ENCODE measurements at places on chromosomes 6 and 20.
A peak's percentile ranks its signal among the peaks of the same experiment; 100 is the strongest.

DNA sequence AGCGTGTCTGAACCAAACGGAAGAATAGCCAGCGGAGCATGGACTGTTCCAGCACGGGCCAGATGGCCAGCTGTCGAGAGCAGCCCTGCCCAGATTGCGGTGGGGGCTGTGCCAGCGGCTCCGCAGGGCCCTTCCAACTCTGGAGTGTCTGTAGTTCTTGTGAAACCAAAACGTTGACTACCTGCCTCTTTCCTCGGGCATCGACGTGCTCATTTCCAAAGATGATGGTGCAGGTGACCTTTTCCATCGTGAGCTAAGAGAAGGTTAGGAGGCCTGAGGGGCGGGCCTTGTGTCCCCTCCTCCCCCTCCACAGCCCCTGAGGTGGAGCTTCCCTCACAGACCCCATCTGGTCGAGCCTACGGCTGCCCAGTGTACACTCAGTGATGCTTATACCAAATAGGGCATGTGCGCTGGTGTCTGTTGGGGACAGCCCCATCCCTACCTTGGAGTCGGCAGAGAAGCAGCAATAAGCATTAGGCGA lies 12.9 kb upstream of the C20orf144 start:
- DNase-seq: no peak

- no peak for DNase-seq
Measured at GRCh38 chr20:48763216-48763914, 64.4 kb downstream of the PREX1 start.

GRCh38 chr20:44464514-44464913 lies 11.2 kb upstream of the TTPAL start:
- DNase-seq: no peak

- DNase-seq: no peak
Measured at GRCh38 chr6:100311707-100312251, 152.9 kb downstream of the SIM1 start.

GRCh38 chr20:43947316-43947710 lies 32.7 kb downstream of the TOX2 start:
- no peak for DNase-seq

DNA sequence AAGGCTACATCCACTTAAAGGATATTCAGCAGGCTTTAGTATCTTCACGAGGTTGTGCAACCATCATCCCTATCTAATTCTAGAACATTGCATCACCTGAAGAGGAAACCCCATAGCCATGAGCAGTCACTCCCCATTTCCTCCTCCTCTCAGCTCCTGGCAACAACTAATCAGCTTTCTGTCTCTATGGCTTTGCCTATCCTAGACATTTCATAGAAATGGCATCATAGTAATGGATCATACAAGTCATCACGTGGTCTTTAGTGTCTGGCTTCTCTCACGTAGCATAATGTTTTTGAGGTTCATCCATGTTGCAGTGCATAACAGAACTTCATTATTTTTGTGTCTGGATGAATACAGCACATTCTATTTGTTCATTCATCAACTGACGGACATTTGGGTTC lies 20.5 kb downstream of the SNAI1 start:
- DNase-seq: peak; percentile 50

- no peak for DNase-seq
Measured at GRCh38 chr6:134537146-134537555, 219.2 kb upstream of the SGK1 start.

DNA sequence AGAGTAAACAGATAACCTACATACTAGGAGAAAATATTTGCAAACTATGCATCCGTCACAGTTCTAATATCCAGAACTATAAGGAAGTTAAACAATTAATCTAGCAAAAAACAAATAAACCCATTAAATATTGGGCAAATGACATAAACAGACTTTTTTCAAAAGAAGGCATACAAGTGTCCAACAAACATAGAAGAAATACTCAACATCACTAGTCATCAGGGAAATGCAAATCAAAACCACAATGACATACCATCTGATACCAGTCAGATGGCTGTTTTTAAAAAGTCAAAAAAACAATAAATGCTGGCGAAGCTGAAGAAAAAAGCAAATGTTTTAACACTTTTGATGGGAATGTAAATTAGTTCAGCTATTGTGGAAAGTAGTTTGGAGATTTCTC lies 1117.7 kb upstream of the MAP3K7 start:
- no peak for DNase-seq

Data from CD4-positive, alpha-beta T cell treated with Interferon gamma for 1 hour (primary cell).